Dorsolateral prefrontal cortex (tissue), 122 donors: ENCODE measurements at places on chromosomes 7 and 10. TPM values are rescaled to one million over a fixed set of nuclear protein-coding genes. Genes with fewer than 3 reads are reported as not detected.

Gene CDH23
- 9.4 TPM for total RNA-seq

Gene MSS51
- 5.8 TPM for total RNA-seq

DNA sequence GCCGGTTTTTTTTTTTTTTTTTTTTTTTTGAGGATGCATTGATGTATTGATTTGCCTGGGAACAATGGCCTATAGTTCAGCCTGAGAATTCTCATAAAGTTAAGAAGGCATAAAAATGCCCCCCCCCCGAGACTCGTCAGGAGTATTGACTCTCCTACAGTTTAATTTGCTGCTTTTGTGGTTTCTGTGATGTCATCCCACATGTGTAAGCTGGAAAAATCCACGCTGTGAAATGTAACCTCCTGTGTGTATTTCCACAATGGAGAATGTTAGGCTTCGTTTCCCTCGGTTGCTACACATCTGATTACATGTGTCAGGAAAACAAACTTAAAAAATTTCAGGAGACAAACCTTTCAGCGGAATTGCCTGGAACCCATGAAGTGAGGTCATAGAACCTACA lies 117.9 kb downstream of the FANK1 start:
- no peak for DNase-seq

Gene SEPHS1
- total RNA-seq: 26.0 TPM

GRCh38 chr10:132237871-132238270 lies 51.1 kb downstream of the DPYSL4 start:
- no peak for DNase-seq

DNA sequence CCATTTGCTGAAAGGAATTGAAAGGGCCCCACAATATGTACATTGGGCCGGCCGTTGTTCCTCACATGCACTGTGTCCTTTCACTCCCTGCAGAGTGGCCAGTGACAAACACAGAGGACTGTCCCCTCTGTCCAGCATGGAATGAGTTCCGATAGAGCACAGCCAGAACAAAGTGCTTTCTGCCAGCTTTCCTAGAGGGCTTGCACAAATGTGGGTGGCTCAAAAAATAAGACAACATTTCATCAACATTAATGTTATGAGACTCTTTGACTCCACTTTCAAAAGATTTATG lies 2.4 kb downstream of the PKD2L1 start:
- DNase-seq: no peak

GRCh38 chr7:157581740-157582139 lies 244.9 kb downstream of the DNAJB6 start:
- no peak for DNase-seq

Gene CYP2E1
- total RNA-seq: 18.7 TPM

GRCh38 chr7:137172105-137172590 lies 171.4 kb downstream of the PTN start:
- no peak for DNase-seq

DNA sequence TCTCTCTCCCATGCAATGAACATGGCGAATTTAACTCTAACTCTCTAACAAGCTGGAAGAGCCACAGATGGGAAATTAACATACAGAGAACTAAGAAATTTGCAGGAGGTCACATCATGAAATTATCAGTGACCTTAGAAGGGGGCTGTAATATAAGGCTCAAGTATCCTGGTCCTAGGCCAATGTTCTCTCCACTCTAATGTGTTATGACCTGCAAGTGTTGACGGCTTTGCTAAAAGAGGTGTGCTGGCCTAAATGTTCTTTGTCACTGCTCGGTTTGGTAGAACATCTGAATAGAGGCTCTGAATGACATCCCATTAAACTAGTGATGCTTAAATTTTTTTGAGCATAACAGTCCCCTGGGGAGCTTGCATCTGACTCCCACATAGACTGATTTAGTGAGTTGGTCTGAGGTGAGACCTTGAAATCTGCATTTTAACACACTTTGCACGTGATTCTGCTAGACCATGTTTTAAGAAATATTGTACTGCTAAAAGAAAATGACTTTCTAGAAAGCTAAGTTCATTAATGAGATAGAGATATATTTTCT lies 129.3 kb downstream of the GFRA1 start:
- DNase-seq: no peak

Gene IL15RA
- total RNA-seq: 5.4 TPM

DNA sequence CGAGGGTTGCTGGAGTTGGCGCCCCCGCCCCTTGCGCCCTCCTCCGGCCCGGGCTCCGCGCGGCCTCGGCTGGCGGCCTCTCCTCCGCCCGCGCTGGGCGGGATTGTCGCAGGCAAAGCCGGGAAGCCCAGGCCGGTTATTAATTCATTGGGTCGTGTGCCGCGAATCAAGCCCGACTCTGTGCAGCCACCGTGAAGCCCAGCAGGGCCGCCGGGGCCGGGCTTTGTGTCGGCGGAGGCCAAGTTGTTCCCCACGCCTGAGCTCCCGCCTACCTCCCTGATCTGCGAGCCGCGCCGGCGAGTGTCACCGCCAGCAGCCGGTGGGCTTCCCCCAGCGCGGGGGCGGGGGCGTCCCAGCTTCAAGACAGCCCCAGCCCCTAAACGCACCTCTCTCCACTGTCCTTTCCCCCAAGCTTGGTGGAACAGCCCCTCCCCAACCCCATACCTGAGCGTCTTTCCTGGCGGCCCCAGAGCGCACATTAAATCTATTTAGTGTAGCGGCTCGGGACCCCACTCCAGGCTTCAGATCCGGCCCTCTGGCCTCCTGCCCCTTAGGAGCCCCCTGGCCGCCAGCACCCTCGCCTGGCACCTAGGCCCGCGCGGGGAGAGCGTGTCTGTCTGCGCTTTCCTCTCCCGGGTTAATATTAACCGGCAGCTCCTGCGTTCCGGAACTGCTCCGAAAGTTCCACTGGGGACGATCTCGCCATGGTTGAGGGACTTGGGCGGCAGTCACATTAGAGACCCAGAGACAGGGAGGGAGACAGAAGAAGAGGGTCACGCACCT lies 3.5 kb downstream of the SHH start:
- no peak for DNase-seq

- DNase-seq: no peak
Measured at GRCh38 chr10:99850021-99850766, 67.8 kb downstream of the ABCC2 start.

Gene UPK3B
- total RNA-seq: 1.9 TPM

DNA sequence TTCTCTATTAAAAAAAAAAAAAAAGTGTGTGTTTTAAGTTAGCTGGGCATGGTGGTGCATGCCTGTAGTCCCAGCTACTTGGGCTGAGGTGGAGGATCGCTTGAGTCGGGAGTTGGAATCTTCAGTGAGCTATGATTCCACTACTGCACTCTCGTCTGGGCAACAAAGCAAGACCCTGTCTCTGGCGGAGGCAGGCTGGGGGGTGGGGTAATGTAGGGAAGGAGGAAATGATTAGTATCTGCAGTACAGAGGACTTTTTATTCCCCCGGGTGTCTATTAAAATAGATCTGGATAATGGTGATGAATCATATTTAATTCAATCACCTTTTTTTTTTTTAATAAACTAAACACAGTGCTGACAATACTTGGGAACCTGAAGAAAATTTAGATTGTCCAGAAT lies 6.5 kb downstream of the CBX3 start:
- DNase-seq: no peak

Gene NPS
- total RNA-seq: not detected

DNA sequence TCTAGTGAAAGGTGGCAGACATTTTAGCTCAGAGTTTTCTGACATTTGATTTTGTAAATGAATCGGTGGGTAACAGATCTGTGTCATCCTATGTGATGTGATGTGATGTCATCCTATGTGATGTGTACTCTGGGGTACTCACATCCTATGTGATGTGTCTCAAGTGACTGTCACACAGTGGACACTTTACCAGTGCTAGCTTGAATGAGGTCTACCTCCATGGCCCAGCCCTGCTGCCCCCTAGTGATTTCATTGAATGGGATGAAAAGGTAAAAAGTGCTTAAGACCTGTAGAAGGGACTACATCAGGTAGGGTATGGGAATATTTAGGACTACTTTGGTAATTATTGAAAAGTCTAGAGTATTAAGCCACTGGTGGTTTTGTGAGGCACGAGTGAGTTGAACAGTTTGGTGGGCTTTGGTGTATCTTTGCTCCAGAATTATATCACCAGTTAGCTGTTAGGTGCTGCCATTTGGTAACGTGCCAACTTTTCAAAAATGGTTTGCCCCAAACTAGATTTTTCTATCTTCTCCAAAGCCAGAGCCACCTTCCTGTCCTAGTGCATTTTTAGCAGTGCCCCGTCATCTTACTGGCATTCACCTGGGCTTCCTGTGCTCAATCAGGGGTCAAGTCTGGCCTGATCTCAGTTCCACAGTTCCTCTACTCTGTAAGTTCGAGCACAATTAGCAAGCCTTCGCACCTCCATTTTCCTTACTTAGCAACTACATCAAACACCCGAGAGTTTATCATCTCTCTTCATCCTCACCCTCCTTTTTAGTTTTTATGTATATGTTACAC lies 9.7 kb downstream of the EIF4H start:
- no peak for DNase-seq

- DNase-seq: peak; percentile 60
Measured at GRCh38 chr10:84540617-84541288, 212.4 kb downstream of the CCSER2 start.

Gene PTPN20
- 23.8 TPM for total RNA-seq

Gene PNLIPRP3
- not detected for total RNA-seq

Gene MALRD1
- 1.5 TPM for total RNA-seq

Gene FGL2
- total RNA-seq: 3.1 TPM

Gene ATOH7
- total RNA-seq: 1.3 TPM

DNA sequence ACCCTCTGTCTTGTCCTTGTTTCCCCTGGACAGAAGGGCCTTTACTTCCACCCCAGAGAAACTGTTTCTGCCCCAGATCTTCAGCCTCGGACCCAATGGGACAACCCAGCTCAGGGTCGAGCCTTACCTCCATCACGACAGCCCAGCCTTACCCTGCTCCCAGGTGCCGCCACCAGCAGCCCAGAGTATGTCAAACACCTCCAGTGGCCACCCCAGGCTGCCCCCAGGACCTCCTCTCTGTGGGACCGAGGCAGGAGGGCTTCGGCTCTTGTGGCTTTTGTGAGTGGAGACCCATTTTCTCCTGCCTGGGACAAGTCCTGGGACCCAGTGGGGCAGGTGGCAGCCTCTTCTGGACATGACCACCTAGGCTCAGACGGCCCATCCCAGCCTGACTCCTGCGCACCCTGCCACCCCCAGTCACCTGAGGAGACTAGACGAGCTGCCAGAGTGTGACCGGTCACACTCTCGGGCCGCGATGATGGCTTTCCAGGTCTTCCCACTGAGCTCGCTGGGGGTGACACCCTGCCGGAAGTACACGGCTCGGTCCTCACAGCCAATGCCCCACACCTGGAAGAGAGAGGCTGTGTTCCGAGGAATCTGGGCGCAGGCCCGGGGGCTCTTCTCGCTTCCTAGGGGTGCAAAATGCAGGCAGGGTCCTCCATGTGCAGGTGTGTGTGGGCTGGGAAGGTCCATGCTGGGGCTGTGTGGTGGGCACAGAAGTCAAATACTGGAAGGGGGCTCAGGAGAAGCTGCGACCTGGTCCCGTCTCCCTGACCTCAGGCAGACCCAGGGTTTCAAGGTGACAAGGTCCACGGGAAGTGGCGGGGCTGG lies 15.5 kb downstream of the TECPR1 start:
- DNase-seq: no peak

- no peak for DNase-seq
Measured at GRCh38 chr7:154183946-154184345, 131.7 kb downstream of the DPP6 start.

Gene FAM25G
- not detected for total RNA-seq

GRCh38 chr7:43431020-43431595 lies 151.8 kb upstream of the STK17A start:
- no peak for DNase-seq

- no peak for DNase-seq
Measured at GRCh38 chr10:25843551-25844170, 90.4 kb upstream of the MYO3A start.

DNA sequence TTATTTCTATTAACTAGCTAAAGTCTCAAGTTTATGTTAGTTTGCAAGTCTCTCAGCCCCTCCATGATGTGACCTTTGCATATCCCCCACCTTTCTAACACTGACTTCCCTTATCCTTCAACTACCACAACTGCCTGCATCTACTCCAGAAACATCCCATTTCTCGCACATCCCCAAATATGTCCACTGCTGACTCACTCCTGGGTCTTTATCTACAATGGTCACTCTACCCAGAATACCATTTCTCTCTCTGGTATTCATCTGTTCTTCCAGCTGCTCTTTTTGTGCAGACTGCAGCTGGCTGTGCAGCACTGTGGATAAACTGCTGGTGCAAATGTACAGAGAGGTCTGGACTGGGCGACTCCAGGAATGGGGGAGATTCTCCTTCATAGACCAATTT lies 32.7 kb upstream of the PRSS1 start:
- no peak for DNase-seq

DNA sequence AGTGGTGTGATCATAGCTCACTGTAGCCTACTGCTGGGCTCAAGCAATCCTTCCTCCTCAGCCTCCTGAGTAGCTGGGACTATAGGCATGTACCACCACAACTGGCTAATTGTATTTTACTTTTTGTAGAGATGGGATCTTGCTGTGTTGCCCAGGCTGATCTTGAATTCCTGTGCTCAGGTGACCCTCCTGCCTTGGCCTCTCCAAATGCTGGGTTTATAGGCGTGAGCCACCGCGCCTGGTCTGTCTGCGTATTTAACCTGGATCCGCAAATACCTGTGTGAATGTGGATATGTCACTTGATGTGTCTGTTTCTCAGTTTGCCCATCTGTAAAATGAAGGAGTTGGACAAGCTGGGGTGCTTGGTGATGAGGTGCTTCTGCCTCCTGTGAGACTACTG lies 123.9 kb downstream of the BAMBI start:
- DNase-seq: no peak

DNA sequence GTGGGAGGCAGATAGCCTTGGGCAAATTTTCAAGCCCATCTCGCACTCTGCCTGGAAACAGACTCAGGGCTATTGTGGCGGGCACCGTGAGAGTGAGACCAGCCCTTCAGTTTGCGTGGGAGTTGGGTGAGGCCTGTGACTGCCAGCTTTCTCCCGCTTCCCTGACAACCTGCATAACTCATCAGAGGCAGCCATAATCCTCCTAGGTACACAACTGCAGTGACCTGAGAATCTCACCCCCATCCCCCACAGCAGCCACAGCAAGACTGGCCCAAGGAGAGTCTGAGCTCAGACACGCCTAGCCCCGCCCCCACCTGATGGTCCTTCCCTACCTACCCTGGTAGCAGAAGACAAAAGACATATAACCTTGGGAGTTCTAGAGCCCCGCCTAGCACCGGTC lies 275.4 kb downstream of the GRID1 start:
- no peak for DNase-seq

GRCh38 chr7:93894966-93895640 lies 4.5 kb upstream of the TFPI2 start:
- no peak for DNase-seq

GRCh38 chr10:124827474-124827873 lies 25.9 kb downstream of the ABRAXAS2 start:
- no peak for DNase-seq
